ENCODE measurements at places on chromosomes 3 and 15.

- no peaks in the 10 kb centered on the region for H3K36me3 ChIP-seq
- H3K27me3 ChIP-seq, result no peaks in the 10 kb centered on the region
Observed at GRCh38 chr15:36756707-36757106, 177.3 kb downstream of the CDIN1 start.

DNA sequence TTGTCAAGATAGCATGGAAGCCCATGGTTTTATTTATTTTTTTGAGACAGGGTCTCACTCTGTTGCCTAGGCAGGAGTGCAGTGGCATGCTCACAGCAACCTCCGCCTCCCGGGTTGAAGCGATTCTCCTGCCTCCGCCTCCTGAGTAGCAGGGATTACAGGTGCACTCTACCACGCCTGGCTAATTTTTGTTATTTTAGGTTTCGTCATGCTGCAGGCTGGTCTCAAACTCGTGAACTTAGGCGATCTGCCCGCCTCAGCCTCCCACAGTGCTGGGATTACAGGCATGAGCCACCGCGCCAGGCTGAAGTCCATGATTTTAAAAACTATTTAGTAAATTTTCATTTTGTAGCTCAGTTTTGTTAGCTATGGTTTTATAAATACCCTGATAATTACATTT is 2.7 kb upstream of the ACTR8 start:
- H3K36me3 ChIP-seq, result peaks cover 9% of the 10 kb centered on the region
- H3K4me1 ChIP-seq, result no peaks in the 10 kb centered on the region
- no peak for DNase-seq
- no peak overlapping the region for H3K4me3 ChIP-seq
- no peak overlapping the region for H3K27ac ChIP-seq

- H3K27ac ChIP-seq, result no peak overlapping the region
- DNase-seq, result no peak
- no peaks in the 10 kb centered on the region for H3K4me1 ChIP-seq
Observed at GRCh38 chr3:23263796-23264195, 60.7 kb downstream of the UBE2E2 start.

DNA sequence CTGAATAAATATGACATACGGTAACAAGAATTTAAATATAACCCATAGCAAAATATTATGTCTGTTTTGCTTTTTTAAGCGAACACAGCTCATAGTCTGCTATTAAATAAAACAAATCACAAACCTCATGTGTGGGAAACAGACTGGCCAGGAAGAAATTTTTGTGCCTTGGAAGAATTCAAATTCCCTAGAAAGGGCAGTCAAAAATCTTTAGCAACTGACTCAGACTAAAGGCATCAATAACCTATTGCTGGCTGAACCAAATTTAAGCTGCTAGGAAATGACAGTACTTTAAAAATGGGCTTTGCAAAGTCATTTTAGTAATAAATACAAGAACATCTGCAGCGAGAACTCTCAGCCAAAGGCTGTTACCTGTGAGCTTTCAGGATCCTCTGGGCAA is 151.4 kb downstream of the PLD1 start:
- no peak overlapping the region for H3K4me3 ChIP-seq
- no peak overlapping the region for H3K27ac ChIP-seq
- no peak for DNase-seq
- H3K27me3 ChIP-seq, result no peaks in the 10 kb centered on the region

GRCh38 chr3:30231277-30232141 is 374.9 kb upstream of the TGFBR2 start:
- no peak overlapping the region for H3K27ac ChIP-seq
- no peak overlapping the region for H3K4me3 ChIP-seq
- H3K27me3 ChIP-seq, result no peaks in the 10 kb centered on the region
- no peaks in the 10 kb centered on the region for H3K36me3 ChIP-seq

DNA sequence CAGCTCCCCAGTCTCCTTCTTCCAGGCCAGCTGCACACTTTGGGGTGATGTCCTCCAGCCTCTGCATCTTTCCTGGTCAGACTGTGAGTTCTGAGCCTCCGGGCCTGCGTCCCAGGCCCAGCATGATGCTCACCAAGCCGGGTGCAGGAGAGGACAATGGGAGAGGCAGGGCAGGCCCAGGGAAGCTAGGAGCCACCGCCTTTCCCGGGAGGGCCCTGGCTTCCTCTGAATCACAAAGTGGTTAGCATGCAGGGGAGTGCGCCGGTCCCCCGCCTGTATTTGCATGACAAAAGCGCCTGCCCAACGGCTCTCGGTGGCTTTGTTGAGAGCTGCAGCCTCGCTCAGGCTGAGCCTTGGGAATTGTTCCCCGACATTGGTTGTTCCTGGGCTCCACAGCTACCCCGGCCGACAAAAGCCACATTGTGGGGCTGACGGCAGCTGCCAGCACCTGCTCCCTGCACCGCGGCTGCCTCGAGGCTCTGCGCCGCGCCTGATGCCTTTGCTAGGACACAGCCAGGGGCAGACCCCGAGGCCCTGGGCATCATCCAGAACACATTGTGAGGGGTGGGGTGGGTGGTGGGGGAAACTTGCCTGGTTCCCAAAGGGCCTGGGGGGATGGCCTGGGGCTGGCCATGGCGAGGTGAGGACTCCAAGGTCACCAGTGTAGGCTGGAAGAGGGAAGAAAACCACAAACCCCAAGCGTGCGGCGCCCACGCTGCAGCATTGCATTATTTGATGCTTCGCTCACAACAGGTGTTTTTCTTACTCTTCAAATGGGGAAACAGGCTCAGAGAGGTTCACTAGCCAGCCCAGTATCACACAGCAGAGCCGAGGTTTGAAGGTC is 20.0 kb upstream of the KLF13 start:
- no peaks in the 10 kb centered on the region for H3K27me3 ChIP-seq
- H3K4me1 ChIP-seq, result peaks cover 18% of the 10 kb centered on the region
- H3K4me3 ChIP-seq, result no peak overlapping the region

GRCh38 chr3:72595376-72595775 is 252.9 kb downstream of the SHQ1 start:
- no peaks in the 10 kb centered on the region for H3K27me3 ChIP-seq
- DNase-seq, result peak; percentile 80
- H3K4me1 ChIP-seq, result peaks cover 59% of the 10 kb centered on the region
- H3K36me3 ChIP-seq, result no peaks in the 10 kb centered on the region

DNA sequence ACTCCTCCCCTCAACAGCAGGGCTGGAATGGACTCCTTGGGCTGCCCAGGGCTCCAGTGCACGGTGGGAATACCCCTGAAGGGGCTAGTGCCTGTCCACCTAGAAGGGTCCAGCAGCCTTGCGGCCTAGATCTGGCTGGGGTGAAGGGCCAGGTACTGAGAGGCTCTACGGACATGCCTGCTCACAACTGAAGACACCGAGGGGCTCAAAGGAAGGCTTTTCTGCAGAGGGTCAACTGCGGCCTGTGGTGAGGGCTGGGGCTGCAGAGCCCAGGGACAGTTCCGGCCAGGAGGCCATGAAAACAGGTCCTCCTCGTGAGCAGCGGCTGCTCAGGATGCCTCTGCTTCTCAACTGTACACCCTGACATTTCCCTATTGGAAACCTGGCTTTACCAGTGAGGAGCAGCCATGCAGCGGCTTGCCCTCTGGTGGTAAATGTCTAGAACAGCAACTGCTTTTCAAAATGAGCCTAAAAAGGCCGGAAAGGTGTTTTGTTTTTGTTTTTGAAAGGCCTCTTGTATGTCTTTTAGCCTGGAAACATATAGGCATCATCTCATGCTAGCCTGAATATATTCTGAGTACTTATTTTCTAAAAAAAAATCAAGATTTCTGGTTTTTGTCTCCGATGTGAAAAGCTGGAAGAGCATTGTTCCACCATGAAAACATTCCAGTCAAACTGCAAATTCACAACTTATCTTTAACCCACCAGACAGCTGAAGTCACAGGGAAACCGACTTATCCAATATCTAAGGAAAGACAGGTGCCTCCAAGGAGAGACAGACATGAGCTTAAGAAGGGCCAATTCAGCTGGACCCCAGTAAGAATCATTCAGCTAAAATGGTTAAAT is 163.4 kb downstream of the KLF13 start:
- no peaks in the 10 kb centered on the region for H3K4me1 ChIP-seq
- H3K4me3 ChIP-seq, result no peak overlapping the region
- peak; percentile 32 for DNase-seq
- H3K27ac ChIP-seq, result no peak overlapping the region

GRCh38 chr15:69253156-69253555 is 45.6 kb upstream of the PAQR5 start:
- no peak overlapping the region for H3K4me3 ChIP-seq
- peak; percentile 36 for DNase-seq
- no peaks in the 10 kb centered on the region for H3K27me3 ChIP-seq
- 0 out of 2 replicates have a peak, but pooled peaks cover 5% of the 10 kb centered on the region for H3K4me1 ChIP-seq
- no peaks in the 10 kb centered on the region for H3K36me3 ChIP-seq

DNA sequence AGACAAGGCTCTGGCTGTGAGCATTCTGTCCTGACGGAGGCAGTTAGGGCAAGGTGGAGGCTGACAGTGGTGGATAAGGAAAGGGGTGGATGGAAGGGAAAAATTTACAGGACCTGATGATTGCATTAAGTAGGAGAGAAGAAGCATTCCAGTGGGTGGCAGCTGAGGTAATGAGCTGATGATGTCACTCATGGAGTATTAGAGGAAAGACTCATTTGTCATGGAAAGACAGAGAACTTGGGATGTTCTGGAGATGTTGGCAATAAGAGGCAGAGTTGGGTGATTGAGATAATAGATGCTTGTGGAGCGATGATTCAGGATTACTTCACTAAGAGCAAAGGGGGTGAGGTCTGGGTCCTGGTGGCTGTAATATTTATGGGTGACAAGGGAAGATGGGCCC is 63.6 kb upstream of the SCN5A start:
- H3K4me1 ChIP-seq, result no peaks in the 10 kb centered on the region
- H3K27me3 ChIP-seq, result no peaks in the 10 kb centered on the region
- no peaks in the 10 kb centered on the region for H3K36me3 ChIP-seq
- no peak for DNase-seq

DNA sequence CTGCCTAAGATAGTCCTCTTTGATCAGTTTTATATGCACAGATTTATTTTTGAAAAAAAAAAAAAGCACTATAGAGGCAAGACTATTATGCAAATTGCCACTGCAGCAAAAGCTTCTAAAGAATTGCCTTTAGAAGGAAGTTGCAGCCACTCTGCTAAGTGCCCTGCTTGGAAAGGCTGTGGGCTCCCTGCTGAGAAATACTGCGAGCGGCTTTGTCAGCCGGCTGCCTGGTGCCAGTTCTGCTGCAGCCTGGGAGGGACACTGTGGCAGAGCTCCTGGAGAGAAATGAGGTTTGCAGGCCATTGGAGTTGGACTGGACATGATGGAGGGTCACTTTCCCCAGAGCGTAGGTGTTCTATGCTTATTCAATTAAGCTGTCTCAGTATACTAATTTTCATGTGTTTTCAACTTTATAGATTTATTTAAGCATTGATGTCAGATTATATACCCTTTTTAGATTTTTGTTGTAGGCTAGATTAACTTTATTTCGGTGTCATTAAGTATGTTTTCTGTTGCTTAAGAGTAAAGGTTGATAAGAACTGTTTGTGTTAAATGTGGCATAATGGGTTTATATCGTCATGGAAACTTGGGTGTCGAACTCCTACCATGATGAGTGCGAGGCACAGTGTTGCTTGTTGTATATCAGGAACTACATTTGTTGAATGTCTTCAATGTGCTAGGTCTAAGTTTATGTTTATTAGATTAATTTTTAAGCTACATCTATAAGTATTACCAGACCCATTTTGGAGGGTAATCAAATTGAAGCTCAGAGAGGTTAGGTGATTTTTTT is 6.6 kb downstream of the MAP2K5 start:
- DNase-seq, result peak; percentile 59
- H3K4me3 ChIP-seq, result no peak overlapping the region
- peak overlapping the region; percentile 5 for H3K27ac ChIP-seq
- H3K27me3 ChIP-seq, result no peaks in the 10 kb centered on the region
- H3K4me1 ChIP-seq, result peaks cover 16% of the 10 kb centered on the region

DNA sequence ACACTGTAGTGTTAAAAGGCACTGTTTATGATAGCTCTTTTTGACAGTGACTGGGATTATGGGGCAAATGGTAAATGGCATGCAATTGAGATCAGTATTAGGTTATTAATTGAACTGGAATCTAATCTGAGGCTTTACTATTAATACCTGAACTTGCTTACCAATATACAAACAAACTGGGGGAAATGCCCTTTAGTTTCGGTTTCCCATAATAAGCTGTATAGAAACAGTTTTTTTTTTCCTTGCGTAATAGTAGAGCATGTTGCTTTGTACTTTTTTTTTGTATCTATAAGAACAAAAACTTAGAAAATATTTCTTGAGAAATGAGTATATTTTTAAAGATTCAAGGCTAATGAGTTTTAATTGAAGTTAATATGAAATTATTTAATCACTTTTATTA is 95.0 kb downstream of the FNDC3B start:
- H3K27me3 ChIP-seq, result no peaks in the 10 kb centered on the region
- H3K4me3 ChIP-seq, result no peak overlapping the region
- H3K4me1 ChIP-seq, result peaks cover 4% of the 10 kb centered on the region

DNA sequence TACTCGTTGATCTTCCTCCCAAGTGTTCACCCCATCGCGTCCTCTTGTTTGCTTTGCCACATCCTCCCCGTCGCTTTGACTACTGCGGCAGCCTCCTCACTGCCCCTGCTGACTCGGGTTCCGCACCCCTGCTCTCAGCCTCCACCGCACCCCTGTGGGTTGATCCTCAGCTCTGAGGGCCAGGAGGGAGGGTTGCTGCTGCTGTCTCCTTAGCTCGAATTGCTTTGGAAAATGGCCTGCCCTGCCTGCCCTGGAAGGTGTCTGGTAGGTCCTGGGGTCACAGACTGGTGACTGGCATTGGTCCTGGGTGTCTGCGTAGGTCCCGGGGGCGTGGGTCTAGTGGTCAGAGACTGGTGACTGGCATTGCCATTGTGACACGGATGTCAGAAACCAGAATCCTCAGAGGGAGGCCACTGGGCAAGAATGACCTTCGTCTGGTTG is 9.4 kb downstream of the MUC4 start:
- no peak overlapping the region for H3K4me3 ChIP-seq
- no peaks in the 10 kb centered on the region for H3K27me3 ChIP-seq
- no peaks in the 10 kb centered on the region for H3K36me3 ChIP-seq
- no peak for DNase-seq
- H3K4me1 ChIP-seq, result peaks cover 2% of the 10 kb centered on the region

DNA sequence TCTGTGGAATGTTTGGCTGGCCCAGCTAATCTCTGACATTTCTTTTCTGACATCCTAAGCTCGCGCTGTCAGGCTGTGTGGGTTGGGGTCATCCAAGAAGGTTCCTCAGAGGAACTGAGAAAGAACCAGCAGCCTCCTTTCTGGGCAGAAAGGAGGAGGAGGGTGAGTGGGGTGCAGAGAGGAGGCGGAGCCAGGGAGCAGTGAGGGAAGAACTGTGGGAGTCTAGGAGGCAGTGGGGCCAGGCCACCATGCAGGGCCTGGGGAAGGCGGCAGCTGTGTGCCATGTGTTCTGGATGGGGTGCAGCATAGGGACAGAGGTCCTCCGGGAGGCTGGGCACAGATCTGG is 5.3 kb downstream of the SEMA7A start:
- no peak overlapping the region for H3K27ac ChIP-seq
- H3K4me1 ChIP-seq, result peaks cover 3% of the 10 kb centered on the region
- H3K36me3 ChIP-seq, result no peaks in the 10 kb centered on the region

DNA sequence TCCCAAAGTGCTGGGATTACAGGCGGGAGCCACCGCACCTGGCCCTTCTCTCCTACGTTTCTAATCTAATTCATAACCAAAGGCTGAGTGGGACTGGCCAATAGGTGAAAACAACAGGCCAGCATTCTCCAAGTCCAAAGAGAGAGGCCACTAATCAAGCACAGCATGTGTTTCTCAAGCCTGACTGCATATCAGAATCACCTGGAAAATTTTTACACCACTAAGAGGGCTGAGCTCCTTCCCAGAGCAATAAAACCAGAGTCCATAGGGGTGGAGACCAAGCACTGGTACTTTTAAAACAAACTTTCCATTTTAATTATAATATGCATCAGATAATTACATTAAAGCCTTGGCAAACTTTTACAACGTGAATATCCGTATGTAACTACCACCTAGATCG is 254.4 kb downstream of the OPA1 start:
- H3K27me3 ChIP-seq, result no peaks in the 10 kb centered on the region
- no peak for DNase-seq
- no peak overlapping the region for H3K4me3 ChIP-seq
- no peak overlapping the region for H3K27ac ChIP-seq
- H3K36me3 ChIP-seq, result no peaks in the 10 kb centered on the region

All from SJCRH30 (cell line).